ENCODE measurements at places on chromosomes 5 and 9.

DNA sequence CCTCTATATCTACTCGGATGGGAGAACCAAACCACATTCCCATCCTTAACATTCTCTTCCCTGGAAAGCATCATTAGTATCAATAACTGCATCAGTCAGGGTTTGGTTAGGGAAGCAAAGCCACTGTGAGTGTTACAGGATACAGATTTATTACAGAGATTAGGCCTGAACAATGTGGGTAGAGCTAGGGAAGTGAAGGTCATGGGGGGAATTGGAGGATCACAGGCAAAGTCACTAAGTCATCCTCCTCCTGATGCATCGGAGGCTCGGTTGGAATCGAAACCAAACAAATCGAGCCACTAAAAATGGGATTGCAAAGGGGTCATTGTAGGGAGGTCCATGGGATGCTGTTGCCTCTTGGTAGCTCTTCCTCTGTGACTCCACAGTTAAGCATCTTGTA is 61.8 kb upstream of the ZBTB43 start:
- no peak for DNase-seq

- no peak for DNase-seq
These were observed 56.7 kb upstream of the GCNT4 start for GRCh38 chr5:75108931-75109596.

DNA sequence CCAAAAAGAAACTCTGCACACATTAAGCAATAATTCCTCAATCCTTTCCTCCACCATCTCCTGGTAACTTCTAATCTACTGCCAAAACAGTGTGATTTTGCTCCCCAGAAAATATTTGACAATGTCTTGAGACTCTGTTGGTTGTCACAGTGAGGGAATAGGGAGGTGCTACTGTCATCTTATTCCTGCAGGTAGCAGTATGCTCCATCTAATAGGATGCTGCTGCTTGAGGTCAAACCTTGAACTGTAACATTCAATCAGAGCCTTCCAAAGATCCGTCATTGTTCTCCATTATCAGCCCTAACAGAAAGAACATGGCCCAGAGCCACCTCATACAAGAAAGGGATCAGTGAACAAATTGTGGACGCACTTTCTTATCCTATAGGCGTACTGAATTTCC is 514.7 kb upstream of the GRIN3A start:
- no peak for DNase-seq

DNA sequence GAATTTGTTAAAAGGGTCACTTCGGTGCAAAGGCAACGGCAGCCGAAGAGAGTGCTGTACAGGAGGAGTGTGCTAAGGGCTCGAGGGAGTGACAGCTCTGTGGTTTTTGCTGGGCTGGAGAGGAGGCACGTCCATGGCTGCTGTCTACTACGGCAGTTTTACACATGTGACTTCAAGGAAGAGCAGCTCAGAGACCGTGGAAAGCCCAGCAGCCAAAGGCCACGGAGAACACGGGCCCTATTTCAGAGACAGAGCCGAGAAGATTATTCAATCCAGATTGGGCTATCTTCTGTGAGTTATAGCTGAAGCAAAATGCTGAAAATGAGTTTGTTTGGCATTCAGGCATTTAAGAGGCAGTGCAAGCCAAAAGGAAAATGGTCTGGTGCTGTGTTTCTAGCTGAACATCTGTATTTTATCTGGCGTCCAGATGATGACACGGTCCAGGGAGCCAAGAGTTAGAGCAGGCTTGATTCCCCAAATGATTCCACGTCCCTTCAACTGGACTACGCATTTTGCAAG is 96.4 kb downstream of the RFK start:
- DNase-seq = no peak

DNA sequence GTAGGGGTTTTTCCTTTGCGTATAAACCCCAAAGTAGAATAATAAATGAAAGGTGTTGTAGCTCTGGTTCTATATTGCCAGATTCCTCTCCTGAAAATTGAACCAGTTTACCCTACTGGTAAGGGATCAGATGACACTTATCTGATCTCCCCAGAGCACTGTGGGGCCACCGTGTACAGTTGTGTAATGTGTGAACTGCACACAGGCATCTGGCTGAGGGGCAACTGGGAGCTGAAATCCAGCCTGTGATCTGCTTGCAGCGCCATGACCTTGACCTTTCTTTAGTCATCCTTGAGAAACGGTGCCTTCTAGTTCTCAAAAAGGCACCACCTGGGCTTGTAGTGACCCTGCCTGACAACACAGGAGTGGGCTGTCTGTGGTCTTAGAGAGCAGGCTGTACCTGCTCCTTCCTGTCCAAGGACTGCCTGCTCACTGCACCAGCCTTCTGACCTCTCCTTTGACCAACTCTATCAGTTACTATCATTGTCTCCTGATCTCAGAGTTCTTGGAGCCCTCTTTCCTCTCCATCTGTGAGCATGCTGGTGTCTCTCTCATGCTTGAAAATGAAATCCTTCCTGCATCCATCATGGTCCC is 40.2 kb downstream of the PDE6A start:
- no peak for DNase-seq

- DNase-seq = no peak
These were observed 530.3 kb upstream of the KLF4 start for GRCh38 chr9:108019821-108020220.

DNA sequence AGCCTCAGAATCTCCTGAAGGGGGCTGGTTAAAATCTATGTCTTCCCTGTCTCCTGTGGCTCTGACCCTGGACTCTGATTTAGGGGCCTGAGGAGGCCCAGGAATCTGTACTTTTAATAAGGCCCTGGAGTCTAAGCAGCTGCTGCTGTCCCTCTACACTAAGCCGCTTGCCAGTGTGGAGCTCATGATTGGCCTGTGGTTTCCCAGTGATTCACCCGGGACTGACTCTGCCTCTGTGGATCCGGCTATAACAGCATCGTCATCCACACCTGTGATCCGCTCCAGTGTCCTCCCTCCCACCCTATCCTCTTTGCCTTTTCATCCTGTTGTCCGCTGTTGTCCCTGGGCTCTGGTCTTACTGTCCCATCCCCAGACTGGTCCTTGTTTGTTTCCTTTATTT is 3.7 kb downstream of the SLC31A2 start:
- no peak for DNase-seq

DNA sequence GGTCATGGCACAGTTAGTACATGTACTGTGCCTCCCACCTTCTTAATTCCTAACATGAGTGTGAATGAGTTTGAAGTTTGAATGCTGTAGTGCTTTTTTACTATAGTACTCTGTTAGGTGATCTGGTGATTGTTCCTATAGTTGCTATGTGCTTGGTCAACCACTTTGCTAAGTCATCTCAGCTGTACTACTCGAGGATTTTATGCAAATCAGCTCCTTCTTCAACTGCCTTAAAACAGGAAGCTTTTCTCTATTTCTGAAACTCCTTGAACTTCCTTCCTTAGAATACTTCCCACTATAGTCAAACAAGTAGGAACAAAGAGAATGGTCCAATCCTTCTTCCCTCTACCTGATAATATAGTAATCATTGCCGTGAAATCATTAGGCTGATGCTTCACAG is 219.6 kb downstream of the CTNND2 start:
- DNase-seq = no peak

DNA sequence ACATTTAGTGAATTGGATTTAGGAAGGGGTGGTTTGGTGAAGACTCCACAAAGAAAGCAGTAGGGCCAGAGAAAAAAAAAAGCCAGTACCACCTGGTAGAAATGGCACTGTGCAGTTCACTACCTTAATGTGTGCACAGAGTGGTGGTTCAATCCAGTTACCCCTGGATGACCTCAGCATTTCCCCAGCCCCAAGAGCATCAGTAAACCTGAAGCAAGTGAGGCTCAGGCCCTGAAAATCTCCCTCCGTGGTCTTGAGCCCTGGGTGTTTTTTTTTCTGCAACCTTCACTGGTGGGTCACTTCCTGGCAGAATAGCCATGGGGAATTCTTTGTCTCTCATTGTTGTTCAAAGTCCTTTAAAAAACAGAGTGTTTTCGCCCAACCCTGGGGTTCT is 202.9 kb downstream of the GADD45G start:
- no peak for DNase-seq

DNA sequence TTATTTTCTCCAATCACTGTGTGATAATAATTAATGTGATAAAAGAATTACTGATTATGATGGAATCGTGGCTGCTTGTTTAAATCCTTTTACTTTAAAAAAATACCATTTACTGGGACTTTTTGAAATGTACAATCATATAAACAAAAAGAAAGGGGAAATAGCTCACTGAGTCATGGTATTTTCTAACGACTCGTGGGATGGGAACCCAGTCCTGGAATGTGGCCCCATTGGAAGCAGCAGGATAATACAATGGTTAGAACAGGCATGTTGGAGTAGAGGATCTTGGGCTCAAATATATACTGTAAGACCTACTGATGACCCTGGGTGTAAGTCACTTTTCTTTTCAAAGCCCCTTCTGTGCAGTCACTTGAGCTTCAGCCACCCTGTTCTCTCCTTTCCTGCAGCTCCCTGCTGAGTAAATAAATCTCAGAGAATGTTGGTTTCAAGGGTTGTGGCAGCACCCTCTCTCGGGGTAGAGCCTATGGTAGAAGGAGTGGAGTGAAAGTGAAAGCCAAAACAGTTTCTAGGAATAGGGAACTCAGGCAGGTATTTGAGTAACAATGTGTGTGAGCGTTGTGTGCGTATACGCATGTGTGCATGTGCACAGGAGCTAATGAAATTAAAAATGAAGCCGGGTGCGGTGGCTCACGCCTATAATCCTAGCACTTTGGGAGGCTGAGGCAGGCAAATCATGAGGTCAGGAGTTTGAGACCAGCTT is 40.8 kb upstream of the LARP1 start:
- DNase-seq = no peak

DNA sequence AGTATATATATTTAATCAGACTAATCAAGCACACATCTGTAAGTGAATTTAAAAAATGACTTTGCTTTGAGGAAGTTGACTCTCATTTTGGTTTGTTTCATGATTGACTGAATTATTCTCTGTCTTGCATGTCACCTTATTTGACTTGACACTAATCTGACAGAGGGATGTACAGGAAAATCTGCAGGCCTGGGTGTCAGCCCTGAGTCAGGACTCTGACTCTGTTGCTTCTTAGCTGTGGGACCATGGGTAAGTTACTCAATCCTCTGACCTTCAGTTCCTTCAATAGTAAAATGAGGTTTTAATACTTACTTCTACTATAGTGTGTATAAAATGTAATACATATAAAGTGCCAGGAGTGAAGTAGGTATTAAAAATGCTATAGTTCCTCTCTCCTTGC is 415.9 kb downstream of the ARHGEF28 start:
- no peak for DNase-seq

- no peak for DNase-seq
These were observed 21.0 kb upstream of the NPM1 start for GRCh38 chr5:171366645-171367044.

DNA sequence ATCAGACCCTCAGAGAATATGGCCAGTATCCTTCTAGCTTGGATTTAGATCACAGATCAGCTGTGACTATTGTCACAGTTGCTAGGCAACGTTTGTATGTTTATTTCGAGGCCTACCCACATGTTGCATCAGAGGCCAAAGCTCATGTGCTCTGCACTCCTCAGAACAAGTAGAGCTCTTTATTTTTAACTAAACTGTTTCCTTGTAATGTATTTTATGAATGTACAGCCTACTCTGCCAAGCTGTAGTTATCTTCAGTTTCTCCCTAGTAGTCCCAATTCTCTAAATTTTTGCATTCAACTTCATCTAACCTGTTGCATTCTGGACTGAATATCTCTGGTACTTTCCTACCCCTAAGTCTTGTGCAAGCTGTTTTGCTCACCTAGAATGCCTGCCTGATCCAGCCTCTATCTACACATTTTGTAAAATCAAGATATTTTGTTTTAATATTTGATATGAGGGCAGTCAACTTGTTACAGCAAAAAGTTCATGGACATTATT is 52.8 kb downstream of the CAST start:
- DNase-seq = no peak

- no peak for DNase-seq
These were observed 46.5 kb upstream of the MCTP1 start for GRCh38 chr5:95331358-95331757.

- no peak for DNase-seq
These were observed 49.1 kb upstream of the GADD45G start for GRCh38 chr9:89555451-89556375.

DNA sequence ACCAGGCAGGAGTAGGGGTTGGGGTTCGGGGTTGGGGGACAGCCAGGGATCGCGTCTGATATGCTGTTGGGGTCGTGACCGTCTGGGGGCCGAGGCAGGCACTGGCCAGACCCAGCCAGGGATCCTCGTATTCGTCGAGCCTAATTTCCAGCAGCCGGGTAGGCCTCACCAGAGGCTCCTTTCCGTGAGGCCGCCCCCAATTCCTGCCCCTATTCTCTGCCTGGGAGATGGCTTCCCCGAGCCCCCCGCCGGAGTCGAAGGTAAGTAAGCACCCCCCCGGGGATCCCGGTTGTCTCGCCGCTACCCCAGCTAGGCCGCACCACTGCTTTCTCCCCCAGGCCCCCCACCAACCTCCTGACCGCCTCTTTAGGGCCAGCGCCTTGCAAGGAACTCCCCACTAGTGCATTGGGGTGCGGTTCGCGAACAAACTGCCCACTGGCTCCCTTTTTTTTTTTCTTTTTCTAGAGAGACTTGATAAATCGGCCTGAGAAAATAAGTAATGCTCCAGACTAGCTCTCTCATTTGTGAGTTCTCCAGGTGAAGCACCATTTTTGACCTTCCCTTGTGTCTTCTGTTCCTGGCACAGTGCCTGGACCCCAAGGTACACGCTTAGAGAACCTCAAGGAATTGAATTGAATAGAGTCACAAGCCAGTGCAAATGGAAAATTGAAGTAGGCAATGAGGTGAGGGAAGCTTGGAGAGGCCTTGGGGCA is 435 bp downstream of the ZNF189 start:
- no peak for DNase-seq

DNA sequence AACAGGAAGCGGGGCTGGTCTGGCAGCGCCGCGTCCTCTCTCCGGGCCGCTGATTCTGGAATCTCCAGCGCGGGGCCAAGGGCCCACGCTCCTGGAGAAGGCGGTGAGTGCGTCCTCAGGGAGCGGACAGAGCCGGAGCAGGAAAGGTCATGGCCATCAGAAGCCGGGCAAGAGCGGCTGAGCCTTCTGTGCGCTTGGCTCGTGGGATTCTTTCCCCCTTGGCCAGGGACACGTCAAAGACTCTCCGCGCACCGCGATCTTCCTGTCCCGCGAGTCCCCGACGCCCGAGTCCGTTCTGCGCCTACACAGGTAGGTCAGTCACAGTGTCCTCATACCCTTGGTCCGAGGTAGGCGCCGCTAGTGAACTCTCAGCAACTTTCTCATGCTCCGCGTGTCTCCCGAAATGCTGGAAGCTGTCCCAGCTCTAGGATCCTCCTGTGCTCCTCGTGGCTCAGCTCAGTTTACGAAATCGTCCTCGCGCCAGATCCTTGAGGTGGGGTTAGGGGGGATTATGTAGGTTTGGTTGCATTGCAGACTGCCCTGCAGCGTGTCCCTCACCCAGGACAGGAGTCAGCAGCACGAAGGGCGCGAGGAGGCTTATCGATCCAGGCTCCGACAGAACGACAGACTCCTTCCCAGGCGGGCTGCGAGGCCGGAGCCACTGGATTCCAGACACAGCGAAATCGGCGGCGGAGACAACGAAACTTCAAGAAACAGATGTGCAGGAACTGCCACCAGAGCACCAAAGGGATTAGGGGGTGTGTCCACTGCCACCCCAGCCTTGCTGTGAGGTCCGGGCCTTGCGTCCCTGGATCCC is 8.7 kb downstream of the LHX6 start:
- DNase-seq = no peak
